ENCODE measurements at places on chromosomes 3 and 15. TPM values are rescaled to one million over a fixed set of nuclear protein-coding genes. Genes with fewer than 3 reads are reported as not detected.
A peak's percentile ranks its signal among the peaks of the same experiment; 100 is the strongest.

DNA sequence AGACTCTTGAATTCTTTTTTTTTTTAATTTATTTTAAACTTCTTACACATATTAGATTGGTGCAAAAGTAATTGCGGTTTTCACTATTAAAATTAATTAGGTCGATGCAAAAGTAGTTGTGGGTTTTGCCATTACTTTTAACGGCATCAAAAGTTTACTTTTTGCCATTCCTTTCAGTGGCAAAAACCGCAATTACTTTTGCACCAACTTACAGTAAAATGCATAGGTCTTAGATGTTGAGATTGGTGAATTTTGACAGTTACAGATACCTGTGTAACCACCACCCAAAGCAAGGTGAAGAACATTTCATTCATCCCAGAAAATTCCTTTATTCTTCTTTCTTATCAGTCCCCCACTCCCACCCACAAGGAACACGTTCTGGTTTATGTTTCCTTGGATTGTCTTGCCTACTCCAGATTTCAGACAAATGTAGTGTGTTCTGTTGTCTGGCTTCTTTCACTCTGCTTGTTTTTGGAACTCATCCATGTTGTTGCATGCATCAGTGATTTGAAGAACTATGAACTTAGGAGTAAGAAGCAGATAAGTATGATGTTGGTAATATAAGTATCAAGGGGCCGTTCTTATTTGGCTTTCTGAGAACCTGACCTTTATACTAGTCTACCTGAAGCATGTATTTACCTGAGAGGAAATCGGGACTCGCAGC, 198.4 kb upstream of the UBE2E1 start:
- no peak overlapping the region for H3K27ac ChIP-seq
- H3K36me3 ChIP-seq = no peaks in the 10 kb centered on the region
- H3K27me3 ChIP-seq = no peaks in the 10 kb centered on the region

DNA sequence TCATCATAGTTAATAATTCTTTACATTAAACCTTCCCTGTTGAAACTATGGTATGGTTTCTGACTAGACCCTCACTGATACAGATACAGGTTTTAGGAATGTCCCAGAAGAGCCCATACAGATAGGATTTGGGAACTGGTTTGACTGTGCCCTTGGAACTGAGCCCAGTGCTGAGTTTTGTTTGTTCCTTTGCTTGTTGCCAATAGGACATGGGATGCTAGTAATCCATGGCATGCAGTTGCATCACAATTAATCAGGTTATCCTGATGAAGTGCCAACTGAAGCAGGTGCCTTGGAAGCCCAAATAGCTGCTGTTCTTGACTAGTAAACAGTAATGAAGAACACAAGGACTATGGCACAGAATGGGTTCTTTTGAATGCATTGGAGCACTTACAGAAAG, 230.6 kb downstream of the NEK10 start:
- H3K4me1 ChIP-seq = no peaks in the 10 kb centered on the region
- no peak overlapping the region for H3K27ac ChIP-seq
- no peak overlapping the region for H3K4me3 ChIP-seq
- DNase-seq = no peak

DNA sequence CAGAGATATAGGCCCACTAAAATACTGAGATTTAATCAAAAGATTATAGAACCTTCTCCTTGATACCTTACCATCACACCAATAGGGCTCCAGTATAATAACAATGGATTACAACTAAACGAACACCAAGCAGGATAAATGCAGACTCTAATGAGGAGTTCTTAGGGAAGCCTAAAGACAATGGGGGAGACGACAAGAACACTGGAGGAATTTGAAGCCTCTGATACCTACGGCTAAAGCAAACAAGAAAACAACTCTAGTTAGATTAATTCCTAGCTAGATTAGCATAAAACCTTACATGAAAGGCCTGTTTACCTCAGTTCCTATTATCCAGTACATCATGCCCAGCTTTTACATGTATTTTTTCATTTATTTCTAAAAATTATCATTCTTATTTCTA, 35.1 kb downstream of the NGLY1 start:
- H3K36me3 ChIP-seq = peaks cover 64% of the 10 kb centered on the region
- H3K4me1 ChIP-seq = peaks cover 2% of the 10 kb centered on the region
- no peaks in the 10 kb centered on the region for H3K27me3 ChIP-seq
- no peak overlapping the region for H3K4me3 ChIP-seq
- H3K27ac ChIP-seq = no peak overlapping the region
- DNase-seq = no peak

Gene SOX14
- total RNA-seq = not detected

DNA sequence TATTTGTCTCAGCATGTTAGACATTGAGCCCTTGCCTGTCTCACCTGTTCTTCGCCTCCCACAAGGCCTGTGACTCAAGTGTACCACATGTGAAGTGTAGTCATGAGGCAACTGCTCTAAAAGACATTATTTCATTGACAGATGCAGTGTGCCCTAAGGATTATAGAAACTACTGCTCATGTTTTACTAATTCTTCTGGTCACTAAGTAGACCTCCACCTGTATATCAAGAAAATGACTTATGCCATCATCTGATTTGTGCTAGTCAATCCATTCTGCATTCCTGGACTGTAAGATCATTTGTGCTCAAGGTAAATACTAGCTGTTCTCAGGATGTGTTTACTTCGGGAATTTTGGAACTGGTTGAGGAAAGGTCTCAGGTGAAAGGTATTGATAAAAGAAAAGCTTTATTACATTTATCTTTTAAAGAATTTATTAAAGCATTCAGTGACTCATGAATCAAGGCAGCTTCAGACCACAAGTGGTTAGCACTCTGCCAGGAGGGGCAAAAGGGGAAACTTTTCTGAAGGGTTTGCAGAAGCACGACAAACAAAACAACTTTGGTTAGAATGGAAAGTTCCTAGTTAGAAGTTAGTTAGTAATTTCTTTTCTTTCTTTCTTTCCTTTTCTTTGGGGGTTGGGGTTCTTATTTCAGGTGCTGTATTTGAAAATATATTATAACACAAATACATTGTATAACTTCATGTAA, 465.3 kb upstream of the CBLB start:
- H3K4me1 ChIP-seq = peaks cover 80% of the 10 kb centered on the region
- H3K4me3 ChIP-seq = peak overlapping the region; percentile 49
- no peaks in the 10 kb centered on the region for H3K27me3 ChIP-seq
- peak; percentile 81 for DNase-seq

Gene AMT
- total RNA-seq = 2.6 TPM

Gene IL17RB
- total RNA-seq = 0.92 TPM

Gene BNC1
- total RNA-seq = not detected

- H3K4me1 ChIP-seq = no peaks in the 10 kb centered on the region
- no peak overlapping the region for H3K27ac ChIP-seq
- no peak overlapping the region for H3K4me3 ChIP-seq
- DNase-seq = no peak
- no peaks in the 10 kb centered on the region for H3K36me3 ChIP-seq
Measured at GRCh38 chr3:187186801-187187421, 10.4 kb upstream of the RTP1 start.
